Stimulated activated CD8-positive, alpha-beta memory T cell treated with anti-CD3 and anti-CD28 coated beads, Interleukin-4, amount 100 ng/mL, for 1 hour (primary cell): ENCODE measurements at places on chromosomes 5 and 9.

DNA sequence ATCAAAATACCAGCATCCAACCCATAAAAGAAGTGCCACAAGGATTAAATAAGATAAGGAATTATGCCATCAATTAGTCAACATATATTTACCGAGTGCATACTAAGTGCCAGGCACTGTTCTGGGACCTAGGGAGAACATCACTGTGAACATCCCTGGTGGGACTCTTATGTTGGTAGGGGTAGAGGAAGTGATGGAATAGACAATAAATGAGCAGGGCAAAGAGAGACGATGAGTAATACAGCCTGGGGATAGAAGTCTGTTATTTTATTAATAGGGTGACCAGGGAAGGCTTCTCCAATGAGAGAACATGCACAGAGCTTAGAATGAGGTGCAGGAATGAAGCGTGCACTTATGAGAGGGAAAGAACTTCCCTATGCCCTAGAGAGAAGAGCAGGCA, 47.4 kb upstream of the VLDLR start:
- no peak for DNase-seq

- no peak for DNase-seq
These were observed 205.3 kb downstream of the TTLL11 start for GRCh38 chr9:121887553-121888437.

DNA sequence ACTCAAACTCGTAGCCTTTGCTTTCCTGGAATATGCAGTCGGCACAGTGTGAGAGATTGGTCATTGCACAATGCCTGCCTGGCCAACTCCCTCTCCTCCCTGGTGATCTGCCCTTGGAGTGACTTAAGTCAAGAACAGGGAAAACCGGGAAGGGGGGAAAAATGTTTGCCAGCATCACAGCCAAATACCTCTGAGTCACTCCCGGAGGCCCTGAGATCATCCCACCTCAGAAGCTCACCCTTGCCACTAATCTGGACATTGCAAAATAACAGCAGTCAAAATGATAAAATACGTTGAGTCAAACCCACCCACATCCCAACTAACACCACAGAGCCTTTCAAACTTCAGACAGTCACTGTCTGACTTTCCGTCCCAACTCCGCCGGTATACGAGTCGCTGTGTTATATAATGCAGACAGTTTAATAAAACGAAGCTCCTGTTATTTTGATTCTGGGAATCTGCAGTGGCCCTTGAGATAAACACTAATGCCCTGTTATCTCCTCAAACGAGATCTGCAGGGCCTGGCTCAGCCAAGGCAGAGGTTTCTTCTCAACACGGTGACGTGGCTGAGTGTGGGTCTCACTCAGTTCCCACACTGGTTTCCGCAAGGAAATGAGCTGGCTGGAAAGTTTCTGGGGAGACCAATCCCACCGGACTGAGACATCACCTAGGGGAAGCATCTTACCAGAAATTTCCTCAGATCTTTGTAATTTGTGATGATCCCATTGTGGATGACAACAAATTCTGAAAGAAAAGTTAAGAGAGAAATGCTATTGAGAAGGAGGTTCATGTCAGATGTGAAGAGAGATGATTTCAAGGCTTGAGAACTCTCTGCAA, 22.1 kb downstream of the GFPT2 start:
- DNase-seq: no peak

DNA sequence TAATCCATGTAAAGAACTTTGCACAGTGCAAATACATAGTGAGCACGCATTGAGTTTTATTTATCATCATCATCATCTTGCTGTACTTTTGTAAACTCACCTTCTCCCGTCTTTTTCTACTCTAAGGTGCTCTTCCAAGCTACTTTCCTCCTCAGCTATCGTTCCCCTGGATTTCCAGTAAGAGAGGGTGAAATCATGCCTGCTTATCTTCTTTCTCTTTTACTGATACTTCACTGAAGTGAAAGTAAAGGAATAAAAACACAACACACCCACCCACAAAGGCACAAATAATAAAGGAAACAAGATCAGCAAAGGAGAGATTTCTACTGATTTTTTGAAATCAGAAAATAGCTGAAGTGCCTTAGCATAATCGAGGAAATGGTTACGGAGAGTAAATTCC, 509.9 kb downstream of the RAB3C start:
- no peak for DNase-seq

DNA sequence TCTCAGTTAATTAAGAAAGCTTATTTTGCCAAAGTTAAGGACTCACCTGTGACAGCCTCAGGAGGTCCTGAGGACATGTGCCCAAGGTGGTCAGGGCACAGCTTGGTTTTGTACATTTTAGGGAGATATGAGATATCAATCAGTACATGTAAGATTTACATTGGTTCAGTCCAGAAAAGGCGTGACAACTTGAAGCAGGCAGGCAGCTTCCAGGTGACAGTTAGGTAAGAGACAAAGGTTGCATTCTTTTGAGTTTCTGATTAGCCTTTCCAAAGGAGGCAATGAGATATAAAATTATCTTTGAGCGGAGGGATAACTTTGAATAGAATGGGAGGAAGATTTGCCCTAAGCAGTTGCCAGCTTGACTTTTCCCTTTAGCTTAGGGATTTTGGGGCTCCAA, 47.8 kb downstream of the SLC1A1 start:
- DNase-seq: no peak

DNA sequence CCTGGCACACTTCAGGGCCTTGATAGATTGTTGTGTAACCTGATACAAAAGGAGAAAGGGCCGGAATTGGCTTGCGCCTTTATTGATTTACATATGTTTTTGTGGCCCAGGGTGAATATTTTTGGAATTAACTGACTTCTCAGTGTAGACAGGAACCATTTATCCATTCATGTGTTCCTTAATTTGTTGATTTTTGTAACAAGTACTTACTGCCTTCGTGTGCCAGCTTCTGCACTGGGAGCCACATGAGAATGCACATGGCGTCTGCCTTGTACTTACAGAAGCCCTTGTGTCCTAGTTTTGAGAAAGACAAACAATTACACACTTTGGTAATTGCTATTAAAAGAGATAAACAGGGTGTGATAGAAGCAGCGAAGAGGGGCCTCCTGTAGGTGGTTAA, 26.4 kb downstream of the EHMT1 start:
- no peak for DNase-seq

- DNase-seq: no peak
These were observed 29.9 kb downstream of the COL5A1 start for GRCh38 chr9:134671341-134672113.

- no peak for DNase-seq
These were observed 395.4 kb downstream of the CSNK1G3 start for GRCh38 chr5:123907349-123907748.

DNA sequence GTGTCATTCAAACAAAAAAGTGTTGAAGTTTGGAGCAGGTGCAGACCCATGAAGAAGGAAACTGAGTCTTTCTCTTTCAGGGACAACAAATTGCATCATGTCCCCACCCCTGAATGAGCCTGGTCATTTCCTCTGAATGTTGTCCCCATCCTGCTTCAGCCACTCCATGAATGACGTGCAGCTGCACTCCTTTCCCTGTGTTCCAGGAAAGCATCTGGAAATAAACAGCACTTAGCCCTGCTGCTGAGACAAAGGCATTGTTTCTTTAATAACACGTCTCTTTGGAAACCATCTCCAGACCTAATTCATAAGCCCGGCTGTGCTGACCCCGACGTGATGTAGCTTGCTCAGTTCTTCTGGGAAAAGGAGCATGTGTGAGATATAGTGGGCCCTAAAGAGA, 682.3 kb downstream of the BRINP1 start:
- DNase-seq: no peak

GRCh38 chr5:176799488-176799887, 10.9 kb upstream of the UNC5A start:
- no peak for DNase-seq

- DNase-seq: no peak
These were observed 3.9 kb downstream of the SLC35A4 start for GRCh38 chr5:140568443-140569063.

- no peak for DNase-seq
These were observed 111.2 kb downstream of the EDIL3 start for GRCh38 chr5:84273517-84273883.

DNA sequence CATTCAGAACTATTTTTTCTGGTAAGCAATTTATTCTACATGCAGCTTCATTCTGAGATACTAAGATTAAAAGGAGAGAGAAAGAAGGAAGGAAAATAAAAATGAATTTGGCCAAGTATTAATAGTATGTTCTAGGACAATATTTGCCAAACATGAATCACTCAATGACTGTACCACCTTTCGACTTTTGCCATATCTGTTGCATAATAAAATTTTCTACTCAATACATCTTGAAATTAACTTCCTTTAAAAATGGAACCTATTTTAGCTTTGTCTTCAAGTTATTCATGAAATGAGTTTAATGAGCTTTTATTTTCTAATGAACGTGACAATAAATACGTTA, 111.8 kb downstream of the MARCHF3 start:
- DNase-seq: no peak

- DNase-seq: no peak
These were observed 8.3 kb downstream of the FABP6 start for GRCh38 chr5:160237571-160238093.

GRCh38 chr5:133460172-133460758, 152.1 kb downstream of the FSTL4 start:
- no peak for DNase-seq
